KBM-7 (cell line): ENCODE measurements at places on chromosomes 4 and X.

GRCh38 chrX:63746278-63746677 lies 38.7 kb downstream of the ARHGEF9 start:
- peak; percentile 27 for DNase-seq

DNA sequence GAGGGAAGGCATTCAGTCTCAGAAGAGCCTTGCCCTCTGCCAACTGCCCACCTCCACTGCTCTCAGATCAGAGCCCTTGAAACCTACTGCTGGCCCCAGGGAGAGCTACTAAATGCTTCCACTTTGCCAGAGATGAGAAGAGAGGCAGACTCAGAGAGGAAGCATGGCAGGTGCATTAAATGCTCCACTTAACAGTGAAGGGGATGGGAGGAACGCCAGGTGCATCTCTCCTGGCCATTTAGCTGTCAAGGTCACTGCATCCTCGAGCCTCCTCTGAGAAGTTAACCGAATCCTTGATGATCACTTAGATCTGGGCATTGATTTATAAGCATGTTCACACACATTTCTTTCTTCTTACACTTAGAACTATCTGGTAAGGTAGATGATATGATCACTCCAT lies 15.0 kb downstream of the TRPC5 start:
- no peak for DNase-seq

GRCh38 chr4:21544415-21544814 lies 404.2 kb downstream of the KCNIP4 start:
- DNase-seq: no peak

DNA sequence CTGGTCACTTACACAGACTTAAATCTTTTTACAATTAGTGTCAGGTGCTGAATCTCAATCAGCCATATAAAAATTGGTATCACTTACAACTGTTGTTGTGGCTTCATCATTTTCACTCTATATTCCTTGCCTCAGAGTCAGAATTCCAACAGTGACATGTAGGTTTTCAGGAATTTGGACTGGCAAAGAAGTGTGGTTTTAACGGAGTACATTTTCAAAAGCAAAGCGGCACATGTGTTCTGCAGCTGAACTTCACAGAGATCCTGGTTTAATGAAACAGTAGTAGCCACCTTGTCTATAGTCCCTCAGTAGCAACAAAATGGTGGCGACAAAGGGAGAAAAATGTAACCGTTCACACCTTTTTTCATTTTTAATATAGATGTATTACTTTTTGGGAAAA lies 486.6 kb downstream of the FAT4 start:
- DNase-seq: no peak
